Hippocampal formation (tissue), 2 donors: ENCODE measurements at places on chromosomes 3 and 15.

DNA sequence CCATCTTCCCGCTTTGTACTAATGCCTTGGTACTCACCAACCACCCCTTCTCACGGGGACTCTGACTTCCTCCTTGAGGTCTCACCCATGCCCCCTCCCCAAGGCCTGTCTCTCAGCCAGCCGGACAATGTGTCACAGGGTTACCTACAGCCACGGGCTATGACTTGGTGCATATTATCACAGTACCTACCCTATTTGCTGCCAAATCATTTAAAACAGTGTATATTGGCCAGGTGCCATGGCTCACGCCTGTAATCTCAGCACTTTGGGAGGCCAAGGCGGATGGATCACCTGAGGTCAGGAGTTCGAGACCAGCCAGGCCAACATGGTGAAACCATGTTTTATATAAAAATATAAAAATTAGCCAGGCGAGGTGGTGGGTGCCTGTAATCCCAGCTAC is 93.4 kb upstream of the TBL1XR1 start:
- no peak for DNase-seq

DNA sequence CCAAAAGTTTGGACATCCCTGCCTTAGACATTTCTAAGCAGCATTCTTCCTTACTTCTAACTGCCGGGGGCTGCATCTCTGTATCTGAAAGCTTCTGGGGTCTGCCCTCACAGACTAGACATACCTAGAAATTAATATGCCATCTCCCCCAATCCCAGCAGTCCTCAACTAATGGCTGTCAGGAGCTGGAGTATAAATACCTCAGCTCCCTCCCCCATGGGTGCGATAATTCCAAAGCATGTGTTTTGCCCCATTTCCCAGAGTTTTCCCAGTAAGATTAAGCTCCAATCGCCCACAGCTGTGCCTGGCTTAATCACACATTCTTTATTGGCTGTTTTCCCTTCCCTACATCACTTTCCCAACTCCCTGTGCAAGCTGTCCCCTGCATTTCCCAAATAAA is 13.8 kb upstream of the VPS8 start:
- DNase-seq: no peak

DNA sequence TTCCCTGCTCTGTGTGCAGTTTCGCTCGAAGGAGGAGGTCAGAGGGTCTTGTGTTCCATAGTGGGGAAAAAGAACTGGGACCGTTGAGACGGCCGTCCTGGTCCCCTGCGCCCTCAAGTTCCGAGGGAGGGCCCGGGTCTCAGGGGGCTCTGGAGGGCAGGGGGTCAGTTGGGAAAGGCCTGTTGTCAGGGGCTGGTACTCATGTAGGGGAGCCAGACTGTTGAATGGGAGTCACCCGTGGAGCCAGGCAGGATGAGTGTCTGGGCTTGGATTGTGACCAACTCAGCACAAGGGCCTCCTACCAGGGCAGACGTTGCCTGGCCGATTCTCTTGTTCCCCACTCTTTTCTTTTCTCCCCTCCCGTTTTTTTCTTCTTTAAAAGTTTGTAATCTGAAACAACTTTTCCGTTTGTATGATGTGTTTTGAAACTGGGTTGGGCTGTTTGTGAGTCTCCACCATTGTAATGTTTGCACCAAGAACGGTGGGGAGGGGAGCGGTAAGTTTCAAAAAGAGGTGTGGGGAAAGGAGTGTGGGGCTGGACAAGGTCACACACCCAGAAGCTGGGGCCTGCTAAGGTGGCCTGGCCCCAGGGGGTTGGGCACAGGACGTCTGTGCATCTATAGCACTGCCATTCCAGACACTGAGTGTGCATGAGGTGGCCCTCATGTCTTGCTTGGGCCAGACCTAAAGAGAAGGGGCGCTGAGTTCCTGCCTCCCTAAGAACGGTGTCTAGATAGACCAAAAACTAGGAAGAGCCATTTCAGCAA is 1.1 kb downstream of the CMTM7 start:
- DNase-seq: no peak

GRCh38 chr3:10155123-10155472 is 9.6 kb upstream of the IRAK2 start:
- DNase-seq: no peak

GRCh38 chr3:2599471-2599870 is 500.8 kb downstream of the CNTN4 start:
- no peak for DNase-seq

DNA sequence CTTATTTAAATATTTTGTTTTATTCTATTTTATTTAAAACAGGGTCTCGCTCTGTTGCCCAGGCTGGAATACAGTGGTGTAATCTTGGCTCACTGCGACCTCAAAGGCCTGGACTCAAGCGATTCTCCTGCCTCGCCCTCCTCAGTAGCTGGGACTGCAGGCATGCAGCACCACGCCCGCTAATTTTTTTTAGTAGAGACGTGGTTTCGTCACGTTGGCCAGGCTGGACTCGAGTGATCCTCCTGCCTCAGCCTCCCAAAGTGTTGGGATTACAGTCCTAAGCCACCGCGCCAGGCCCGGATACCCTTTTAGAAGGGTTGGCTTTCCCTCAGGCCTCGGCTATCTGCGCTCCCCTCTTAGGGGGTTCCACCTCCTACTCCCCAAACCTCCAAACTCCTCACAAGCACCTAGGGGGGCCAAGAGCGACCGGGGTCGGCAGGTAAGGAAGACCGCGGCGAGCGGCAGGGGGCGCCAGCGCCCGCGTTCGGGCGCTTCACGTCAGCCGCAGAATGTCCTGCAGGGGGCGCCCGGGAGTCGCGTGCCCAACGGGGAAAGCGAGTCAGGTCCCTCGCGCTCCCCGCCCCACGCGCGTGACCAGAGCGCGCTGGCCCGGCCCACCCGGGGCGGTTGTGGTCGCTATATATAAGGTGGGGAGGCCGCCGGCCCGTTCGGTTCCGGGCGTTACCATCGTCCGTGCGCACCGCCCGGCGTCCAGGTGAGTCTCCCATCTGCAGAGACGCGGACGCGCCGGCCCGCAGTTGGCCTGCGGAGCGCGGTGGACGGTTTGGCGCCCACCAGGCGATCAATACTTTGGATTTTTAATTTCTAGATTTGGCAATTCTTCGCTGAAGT is 51.8 kb upstream of the GATM start:
- peak; percentile 41 for DNase-seq

GRCh38 chr3:126511291-126511690 is 6.3 kb downstream of the UROC1 start:
- no peak for DNase-seq

DNA sequence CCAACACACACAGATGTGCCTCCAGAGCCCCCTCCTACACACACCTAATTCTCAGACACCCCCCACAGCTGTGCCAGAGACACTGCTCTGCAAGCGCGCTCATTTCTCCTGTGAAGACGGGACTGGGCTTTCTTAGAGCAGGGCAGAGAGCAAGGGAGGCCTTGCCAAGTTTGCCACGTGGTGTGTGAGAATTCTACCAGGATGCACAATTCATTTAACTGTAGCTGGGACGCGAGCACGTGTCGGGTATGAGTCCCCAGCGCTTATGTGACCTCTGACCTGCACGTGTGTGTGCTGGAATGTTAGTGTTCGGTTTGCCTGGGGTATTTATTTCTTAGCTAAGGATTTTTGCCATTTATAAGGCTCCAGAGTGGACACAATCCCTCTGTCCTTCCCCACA is 37.0 kb downstream of the FEM1B start:
- no peak for DNase-seq

- no peak for DNase-seq
These were observed 12.9 kb downstream of the DYNC1LI1 start for GRCh38 chr3:32557640-32558352.

DNA sequence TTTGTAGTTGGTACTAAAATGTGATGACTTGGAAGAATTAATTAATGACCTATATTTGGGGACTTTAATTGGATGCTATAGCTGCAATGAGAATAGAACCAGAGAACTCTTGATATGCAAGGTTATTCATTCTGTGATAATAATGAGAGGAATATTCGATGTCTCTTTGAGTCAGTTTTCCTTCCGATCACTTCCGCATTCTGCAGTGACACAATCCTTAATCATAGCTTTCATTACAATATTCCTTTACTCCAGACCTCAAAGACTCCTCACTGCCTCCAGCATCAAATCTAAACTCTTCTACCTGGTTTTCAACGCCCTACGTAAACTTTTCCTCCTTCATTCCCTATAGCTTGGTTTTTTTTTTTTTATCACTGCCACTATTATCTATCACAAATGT is 21.6 kb downstream of the B3GNT5 start:
- no peak for DNase-seq

DNA sequence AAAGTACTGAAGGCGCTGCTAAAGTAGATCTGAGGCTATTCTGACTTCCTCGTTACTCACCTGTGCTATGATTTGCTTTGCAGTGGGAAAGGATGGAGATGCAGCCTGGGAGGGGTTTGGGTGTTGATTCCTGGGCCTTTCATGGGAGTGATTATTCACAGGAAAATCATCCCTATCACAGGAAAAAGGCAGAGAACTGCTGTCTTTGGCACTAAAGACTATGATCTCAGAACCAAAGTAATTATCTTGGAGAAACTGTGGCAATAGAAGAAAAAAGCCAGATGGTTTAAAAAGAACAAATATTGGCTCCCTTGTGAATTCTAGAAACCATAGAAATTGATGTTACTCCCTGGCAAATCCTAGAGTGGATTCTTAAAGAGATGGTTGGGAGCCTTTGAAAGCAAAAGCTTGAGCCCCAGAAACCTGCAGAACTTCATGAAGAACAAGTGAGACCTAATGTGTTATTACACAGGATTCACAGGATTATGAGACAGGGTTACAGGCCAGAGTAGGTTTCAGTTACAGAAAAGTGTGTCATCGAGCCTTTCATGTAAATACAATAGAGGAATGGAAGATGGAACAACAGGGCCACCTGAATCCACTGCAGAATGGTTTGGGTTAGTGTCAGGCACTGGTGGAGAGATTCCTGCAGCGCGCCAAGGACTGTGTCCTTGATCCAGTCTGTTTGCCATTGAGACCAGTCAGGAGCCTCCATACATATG is 85.7 kb downstream of the OXNAD1 start:
- no peak for DNase-seq

GRCh38 chr3:184679056-184679816 is 32.6 kb downstream of the MAGEF1 start:
- no peak for DNase-seq

DNA sequence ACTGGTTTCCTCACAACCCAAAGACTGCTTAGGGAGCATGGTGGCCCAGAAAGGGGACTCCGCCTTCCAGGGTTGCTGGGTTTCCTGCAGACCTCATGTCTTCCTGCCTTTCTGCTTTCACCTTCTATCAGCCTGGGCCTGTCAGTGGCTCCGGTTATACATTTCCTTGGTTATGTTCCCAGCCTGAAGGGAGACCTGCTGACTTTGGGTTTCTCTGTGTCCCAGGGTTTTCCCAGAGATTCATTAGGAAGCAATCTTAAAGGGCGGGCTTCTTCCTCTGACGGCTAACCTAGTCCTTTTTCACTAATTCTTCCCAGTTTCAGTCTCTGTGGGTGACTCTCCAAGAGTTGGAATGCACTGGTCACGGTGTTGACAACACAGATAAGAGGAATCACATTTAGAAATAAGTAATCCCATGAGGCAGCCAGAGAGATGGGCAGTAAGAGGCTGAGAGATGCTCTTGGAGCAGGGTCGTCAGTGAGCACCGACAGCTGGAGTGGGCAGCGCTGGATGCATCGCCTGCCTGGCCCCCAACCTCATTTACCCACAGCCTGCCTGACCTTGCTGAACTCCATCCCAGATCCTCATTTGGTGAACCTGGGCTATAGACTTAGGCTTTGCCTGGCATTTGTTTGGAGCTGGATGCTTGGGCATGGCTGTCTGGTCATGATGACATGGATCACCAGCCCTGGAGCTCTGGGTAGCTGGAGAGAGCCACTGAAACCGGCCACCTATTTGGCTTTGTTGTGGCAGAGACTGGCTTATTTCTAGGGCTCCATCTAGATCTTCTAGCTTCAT is 10.0 kb upstream of the EHD4 start:
- no peak for DNase-seq

- DNase-seq: no peak
These were observed 52.9 kb downstream of the RYK start for GRCh38 chr3:134197681-134198261.

DNA sequence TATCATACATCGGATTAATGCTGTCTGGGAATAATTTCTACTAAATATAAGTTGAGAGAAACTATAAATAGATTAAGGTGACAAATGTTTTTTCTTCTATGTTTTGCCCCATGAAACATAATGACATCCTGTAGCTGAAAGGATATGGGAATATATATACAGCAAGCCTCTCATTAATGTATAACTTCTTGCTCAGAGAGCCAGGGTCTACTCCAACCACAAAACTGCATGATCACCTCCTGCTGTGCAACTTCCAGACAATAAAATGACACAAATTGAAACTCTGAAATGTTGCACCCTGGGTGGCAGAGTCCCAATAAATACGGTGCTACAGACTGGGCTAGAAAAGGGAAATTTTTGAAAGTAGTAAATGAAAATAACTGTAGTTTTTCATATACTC is 571.9 kb upstream of the CBLB start:
- no peak for DNase-seq

DNA sequence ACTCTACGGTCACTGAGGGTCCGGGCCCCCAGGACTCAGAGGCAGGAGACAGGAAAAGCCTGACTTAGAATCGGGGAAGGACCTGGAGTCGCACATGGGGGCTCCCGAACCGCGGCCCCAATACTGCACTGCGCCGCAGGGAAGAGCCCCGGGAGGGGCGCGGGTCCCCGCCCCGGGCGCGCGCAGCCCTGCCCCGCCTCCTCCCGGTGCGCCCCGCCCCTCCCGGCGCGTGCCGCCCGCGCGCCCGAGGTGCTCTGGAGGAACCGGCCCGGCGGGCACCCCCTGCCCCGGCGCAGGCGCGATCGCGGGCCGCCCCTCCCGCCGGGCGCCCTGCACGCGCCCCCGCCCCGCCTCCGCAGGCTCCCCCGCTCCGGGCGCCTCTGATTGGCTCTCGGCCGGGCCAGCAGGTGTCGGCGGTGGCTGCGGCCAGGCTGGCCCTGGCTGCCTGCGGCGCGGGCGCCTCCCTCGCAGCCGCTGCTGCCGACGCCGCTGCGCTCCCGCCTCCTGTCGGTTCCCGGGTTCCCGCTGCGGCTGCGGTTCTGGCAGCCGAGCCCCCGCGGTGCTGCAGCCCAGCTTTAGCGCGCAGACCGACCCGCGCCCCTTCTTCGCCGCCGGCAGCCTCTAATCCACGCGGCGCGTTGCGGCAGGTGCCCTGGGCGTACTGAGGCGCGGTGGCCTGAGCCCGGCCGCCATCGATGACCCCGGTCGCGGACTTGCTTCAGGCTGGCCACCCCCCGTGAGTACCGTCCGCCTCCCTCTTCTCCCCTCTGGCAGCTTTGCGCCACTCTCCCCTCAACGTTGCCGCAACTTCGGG is at the start of gene MYRIP:
Gene MYRIP, plus strand, starts transcription at position 429 of the 814 bp plus-strand sequence. CDS start 91,208 bp downstream, outside the sequence.
- DNase-seq: peak; percentile 77

- DNase-seq: no peak
These were observed 453.1 kb downstream of the NSUN3 start for GRCh38 chr3:94515983-94516382.

DNA sequence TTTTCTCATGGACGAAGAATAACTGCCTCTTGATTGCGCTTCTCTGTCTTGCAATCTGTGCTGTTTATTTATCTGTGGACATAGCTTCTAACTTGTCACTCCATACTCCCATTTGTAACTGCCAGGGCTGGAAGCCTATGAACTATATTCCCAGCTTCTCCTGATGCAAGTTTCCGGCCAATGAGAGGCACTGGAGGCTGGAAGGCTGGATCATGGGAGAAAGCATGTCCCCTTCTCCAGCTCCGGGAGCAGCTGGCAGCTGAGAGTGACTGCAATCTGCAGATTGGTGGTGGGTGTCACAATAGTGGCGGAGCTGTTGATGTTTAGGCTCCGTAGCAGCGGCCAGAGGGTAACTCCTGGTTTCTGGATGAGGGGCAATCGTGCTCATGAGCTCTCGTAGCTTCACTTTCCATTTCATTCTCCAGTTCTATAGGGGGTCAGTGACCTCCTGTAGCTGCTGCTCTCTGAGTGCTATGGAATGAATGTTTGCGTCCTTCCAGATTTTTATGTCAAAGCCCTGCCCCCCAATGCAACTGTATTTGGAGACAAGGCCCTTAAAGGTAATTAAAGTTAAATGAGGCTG is 35.7 kb upstream of the PCSK6 start:
- no peak for DNase-seq
